ENCODE measurements at places on chromosomes 3 and 15. TPM values are rescaled to one million over a fixed set of nuclear protein-coding genes. Genes with fewer than 3 reads are reported as not detected.

DNA sequence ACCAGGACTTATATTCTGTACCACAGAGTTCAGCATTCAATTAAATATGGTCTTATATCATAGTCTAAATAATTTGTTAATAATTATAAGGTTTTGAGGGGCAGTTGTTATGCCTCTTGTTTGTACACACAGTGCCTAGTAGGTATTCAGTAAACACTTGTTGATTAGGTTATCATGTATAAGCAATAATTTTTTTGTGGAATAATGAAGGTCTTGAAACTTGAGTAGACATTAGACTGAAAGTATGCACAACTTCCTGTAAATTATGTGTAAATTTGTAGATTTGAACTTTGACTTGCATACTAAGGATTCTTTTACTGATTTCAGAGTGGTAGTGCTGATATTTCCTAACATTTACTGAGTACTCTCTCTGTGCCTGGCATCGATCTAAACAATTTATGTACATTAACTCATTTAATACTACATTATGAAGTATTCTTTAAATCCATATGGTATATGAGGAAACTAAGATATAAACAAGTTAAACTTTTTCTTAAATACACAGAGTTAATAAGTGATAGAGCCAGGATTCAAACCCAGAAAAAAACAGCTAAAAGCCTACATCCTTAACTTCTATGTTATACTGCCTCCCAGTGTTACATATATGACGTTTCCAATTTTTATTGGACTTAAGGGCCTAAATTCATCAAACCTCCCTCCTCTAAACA, 65.1 kb downstream of the GLCE start:
- DNase-seq = no peak

GRCh38 chr15:98583771-98584430, 64.4 kb upstream of the IGF1R start:
- no peak for DNase-seq

SOX14 gene
- total RNA-seq = not detected

SOX2 gene
- total RNA-seq = not detected

BBX gene
- total RNA-seq = 65.0 TPM

SACM1L gene
- 77.1 TPM for total RNA-seq

- DNase-seq = no peak
These were observed 394.1 kb downstream of the TUSC7 start for GRCh38 chr3:117103675-117104074.

- no peak for DNase-seq
These were observed 145.2 kb downstream of the TAFA4 start for GRCh38 chr3:68787106-68787626.

GRCh38 chr3:50124052-50124799, 30.9 kb upstream of the SEMA3F start:
- no peak for DNase-seq

SLC9A9 gene
- total RNA-seq = 5.2 TPM

DNA sequence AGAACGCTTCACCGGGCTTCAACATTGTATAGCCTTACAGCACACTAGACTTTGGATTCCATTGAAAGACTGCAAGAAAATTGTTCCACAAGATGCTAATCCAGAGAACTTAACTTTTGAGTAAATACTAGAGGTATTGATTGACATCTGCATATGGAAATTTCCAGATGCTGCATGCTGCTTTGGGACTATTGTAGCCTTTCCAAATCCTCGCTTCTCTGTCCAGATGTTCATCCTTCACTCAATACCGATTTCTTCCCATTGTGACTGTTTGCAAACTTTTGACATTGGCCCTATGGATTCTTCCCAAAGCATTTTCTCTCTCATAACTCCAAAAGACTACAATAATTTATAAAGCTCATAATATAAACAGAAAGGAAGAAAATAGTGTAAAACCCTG, 41.4 kb downstream of the COL6A6 start:
- DNase-seq = no peak

- DNase-seq = no peak
These were observed 194.3 kb downstream of the FNDC3B start for GRCh38 chr3:172233474-172234277.

ASB14 gene
- total RNA-seq = not detected

GRCh38 chr15:85943791-85944190, 135.9 kb upstream of the AGBL1 start:
- no peak for DNase-seq

SERINC4 gene
- total RNA-seq = 0.23 TPM

GRCh38 chr15:99169769-99170311, 65.0 kb downstream of the SYNM start:
- no peak for DNase-seq

GRCh38 chr3:186520957-186521842, 23.0 kb downstream of the CRYGS start:
- DNase-seq = peak; percentile 85

ST3GAL6 gene
- 1.5 TPM for total RNA-seq

DNA sequence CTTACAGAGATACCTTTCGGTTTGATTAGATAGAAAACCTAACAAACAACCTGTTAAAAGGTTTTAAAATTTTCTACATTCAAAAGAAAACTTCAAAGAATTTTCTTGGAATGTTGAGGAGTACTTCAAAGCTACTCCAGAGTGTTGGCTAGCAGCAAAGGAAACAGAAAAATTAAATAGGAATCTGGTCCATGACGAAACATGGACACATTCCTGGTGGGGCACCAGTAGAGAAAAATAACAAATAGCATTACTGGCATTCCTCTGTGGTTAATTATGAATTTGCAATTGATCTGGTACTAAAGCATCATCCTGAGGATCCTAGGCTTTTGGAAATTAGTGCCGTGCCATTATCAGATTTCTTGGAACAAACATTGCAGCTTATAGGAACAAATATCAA, 59.5 kb upstream of the DPPA4 start:
- DNase-seq = no peak

MNS1 gene
- 0.19 TPM for total RNA-seq

LDHAL6B gene
- not detected for total RNA-seq

- DNase-seq = no peak
These were observed 2.1 kb upstream of the CLDN18 start for GRCh38 chr3:138007898-138008297.

DNA sequence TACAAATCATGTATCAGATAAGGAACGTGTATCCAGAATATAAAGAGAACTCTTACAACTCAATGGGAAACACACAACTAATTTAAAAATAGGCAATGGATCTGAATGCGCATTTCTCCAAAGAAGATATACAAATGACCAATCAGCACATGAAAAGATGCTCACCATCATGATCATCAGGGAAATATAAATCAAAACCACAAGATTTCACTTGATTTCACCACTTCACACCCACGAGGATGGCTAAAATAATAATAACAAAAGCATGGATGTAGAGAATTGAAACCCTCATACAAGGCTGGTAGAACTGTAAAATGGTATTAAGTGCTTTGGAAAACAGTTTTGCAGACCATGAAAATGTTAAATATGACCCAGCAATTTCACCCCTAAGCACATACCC, 26.7 kb upstream of the SLC12A8 start:
- no peak for DNase-seq

DNA sequence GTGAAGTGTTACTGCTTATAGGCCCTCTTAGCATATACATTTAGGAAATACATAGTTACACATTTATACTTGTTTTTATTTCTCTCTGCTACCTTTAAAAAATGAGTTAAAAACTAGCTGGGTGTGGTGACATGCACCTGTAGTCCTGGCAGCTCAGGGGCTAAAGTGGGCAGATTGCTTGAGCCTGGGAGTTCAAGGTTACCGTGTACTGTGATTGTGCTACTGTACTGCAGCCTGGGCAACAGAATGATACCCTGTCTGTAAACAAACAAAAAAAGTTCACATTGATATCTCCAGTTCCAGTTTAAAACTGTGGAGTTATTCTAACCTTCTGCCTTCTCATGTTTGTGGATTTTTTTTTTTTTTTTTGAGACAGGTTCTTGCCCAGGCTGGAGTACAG, 12.1 kb downstream of the PDCD6IP start:
- no peak for DNase-seq

DNA sequence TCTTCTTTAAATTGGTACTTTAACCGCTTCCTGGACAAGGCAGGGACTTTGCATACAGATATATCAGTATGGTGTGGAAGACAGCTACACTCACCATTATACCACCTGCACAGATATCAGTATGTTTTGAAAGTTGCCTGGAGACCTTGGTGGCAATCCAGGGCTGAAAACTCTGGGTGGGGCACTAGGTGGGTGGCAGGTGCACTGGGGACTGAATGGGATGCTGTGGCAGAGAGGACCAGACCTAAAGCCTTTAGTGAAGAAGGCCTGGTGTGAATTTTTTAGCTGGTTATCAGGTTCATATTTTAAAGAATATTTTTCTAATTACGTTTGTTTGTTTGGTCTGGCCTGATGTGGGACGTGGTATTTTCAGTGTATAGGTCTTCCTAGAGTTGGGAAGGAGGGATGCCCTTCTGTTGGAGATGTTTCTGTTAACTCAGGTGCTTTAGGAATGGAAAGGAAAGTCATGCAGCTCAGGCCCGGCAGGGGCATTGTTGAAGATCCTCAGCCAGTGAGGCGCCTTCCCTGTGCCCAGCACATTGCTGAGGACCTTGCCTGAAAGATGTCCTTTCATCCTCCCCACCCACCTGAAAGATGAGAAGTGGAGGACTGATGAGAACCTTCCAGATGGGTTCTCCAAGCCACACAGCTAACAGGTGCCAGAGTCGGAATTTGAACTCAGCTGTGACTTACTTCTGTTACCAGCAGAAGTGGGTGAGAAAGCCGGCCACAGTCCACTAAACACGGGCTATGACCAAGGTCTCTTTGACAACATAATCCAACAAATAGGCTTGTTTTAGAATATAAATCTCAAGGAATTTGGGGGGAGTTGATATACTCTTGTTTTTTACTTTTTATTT, 77.3 kb downstream of the APBA2 start:
- no peak for DNase-seq

DNA sequence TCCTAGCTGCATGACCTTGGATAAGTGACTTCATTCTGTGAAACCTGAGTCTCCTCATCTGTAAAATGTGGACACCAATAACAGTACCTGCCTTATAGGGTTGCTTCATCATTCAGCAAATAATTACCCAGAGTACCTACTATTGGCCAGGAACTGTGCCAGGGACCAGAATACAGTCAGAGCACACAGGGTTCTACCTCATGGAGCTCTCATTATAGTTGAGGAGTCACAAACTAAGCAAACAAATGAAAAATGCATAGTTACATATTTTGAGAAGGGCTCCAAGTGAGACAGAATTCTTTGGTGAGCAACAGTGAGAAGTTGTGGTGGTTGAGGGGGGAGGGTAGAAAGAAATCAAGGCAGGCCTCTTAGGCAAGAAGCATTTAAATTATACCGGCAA, 308.6 kb upstream of the WNT5A start:
- DNase-seq = no peak

A4GNT gene
- total RNA-seq = not detected

GRCh38 chr3:187208159-187208558, 10.9 kb downstream of the RTP1 start:
- DNase-seq = no peak

DNA sequence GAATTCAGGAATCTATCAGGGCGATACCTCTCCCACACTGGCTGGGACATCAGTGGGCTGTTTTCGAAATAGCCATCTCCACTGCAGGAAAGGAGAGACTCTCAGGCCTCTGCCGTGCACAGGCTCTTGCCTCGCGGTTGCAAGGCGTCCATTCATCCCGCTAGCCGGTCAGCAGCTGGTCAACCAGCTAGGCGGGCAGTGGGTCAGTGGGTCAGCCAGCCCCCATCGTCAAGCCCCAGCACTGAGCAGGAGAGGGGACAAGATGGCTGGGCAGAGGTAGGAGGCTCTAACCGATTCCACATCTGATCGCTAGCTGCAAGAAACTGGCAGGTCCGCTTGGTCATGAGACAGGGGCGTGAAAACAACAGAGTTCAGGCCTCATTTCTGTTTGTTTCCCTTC, 45.1 kb downstream of the MUC4 start:
- no peak for DNase-seq

GTF2E1 gene
- 24.1 TPM for total RNA-seq

DNA sequence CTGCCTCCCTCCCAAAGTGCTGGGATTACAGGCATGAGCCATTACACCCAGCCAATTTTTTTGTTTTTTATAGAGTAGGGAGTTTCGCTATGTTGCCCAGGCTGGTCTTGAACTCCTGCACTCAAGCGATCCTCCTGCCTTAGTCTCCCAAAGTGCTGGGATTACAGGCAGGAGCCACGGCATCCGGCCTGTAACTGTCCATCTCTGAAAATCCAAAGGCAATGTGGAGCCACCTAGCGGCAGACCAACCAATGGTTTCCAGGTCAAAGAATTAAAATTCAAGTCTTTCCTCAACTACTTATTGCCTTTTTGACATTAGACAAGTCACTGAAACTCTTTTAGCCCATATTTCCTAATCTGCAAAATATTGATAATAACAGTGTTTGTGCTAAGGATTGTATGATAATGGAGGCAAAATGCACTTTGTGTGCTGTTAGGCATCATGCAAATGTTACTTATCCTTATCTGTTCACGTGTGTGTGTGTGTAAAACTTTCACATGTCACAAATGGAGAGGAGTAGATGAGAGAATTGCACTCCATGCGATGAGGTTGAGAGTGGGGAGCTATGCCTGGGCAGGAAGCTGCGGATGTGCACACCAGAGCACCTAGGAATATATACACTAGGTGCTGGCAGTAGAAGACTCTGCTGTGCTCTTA, 48.7 kb downstream of the COL8A1 start:
- DNase-seq = peak; percentile 54

DNA sequence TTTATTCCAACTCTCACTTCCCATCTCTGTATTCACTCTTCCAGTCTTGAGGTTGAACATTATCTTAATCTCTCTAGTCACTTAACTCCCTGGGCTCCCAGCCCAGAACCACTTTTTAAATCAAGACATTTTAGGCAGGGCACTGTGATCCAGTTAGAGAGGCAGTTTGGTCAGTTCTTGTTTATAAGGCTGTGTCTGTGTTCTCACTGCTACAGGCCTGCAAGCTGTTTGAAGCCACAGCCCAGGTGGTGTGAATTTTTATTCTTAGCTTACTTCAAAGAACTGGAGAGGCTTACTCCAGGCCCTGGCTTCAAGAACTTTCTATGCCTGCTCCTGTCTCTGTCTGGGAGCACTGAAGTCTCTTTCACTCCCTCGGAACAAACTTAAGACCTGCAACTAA, 906.1 kb downstream of the CADM2 start:
- DNase-seq = no peak

OR5K2 gene
- not detected for total RNA-seq

DNA sequence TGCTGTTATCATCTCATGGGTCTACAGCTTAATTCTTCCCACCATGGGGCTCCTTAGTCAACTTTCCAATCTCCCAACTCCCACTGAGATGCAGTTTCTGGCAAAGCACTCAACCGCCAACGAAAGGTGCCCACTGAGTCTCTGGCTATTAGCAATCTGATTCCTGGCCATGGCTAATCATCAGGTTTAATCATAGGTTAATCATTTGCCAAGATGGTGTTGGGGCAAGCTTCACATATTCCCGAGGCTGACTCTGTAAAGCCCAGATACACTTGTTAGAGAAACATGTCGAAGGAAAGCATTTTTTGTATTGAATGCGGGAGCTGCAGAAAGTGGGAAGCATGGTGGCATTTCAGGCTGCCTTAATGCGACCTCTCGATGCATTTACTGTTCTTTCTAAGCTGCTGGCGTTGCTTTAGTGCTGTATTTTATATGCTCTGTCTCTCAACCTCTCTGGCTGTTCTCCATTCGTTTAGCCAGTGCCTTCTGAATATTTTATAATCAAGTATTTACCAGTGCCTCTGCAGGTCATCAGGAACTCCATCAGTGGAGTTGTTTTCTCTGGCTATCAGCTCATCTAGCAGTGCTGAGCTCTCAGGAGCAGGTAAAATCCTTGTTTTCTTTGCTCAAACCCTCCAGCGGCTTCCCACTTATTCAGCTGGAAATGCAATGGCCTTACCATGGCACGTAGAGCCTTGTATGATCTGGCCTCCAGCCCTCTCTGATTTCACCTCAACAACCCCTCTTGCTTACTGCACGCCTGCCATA, 67.0 kb downstream of the EDEM1 start:
- DNase-seq = no peak

EXD1 gene
- not detected for total RNA-seq

Measured in activated T-cell treated with anti-CD3 and anti-CD28 coated beads, Interleukin-2, amount 50 U/mL, for 72 hours (primary cell).